Stimulated activated CD8-positive, alpha-beta memory T cell treated with anti-CD3 and anti-CD28 coated beads, Interleukin-15, amount 100 ng/mL, for 24 hours (primary cell): ENCODE measurements at places on chromosomes 12 and 14.

GRCh38 chr12:108029051-108029835 lies 99.8 kb upstream of the WSCD2 start:
- no peak for DNase-seq

GRCh38 chr12:80622271-80622670 lies 85.2 kb upstream of the MYF6 start:
- DNase-seq, result no peak

GRCh38 chr14:87251011-87251410 lies 742.0 kb downstream of the GALC start:
- DNase-seq, result no peak

DNA sequence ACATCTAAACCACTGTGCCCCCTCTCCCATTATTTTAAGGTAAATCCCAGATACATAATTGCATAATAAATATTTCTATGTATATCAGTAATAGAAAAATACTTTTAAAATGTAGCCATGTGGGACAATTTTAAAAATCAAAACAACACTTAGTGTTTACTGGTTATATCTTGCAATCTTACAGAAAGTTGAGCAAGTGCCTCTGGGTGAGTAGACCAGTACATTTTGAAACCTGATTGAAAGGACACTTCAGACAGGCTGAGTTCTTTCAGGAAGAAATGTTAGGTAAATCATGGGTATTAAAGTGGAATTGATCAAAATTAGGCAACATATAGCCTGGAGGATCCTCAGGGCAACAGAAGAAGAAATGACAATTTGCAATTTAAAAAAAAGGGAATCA lies 7.2 kb downstream of the SLC38A4 start:
- no peak for DNase-seq

- no peak for DNase-seq
Observed at GRCh38 chr14:68262567-68262966, 443.0 kb downstream of the RAD51B start.

GRCh38 chr12:92295523-92295922 lies 149.9 kb upstream of the BTG1 start:
- DNase-seq, result no peak

DNA sequence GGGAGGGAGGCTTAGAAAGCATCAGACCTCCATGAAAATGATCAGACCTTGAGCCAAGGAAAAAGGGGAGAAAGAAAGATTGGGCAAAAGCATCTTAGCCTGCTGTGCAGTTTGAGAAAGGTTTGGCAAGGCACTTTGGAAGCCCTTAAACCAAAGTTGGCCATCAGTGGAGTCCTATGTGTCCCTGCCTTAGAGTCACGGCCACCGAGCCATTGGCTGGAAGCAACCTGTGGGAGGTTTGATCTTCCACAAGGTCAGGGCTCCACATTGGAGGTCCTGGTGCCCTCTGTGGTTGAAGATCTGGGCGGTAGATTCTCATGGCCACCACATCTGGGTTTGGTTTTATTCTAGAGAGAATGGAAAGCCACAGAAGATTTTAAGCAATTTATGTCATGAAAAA lies 44.4 kb downstream of the SRRM4 start:
- no peak for DNase-seq

GRCh38 chr14:99524091-99524661 lies 43.0 kb downstream of the CCNK start:
- DNase-seq, result no peak

DNA sequence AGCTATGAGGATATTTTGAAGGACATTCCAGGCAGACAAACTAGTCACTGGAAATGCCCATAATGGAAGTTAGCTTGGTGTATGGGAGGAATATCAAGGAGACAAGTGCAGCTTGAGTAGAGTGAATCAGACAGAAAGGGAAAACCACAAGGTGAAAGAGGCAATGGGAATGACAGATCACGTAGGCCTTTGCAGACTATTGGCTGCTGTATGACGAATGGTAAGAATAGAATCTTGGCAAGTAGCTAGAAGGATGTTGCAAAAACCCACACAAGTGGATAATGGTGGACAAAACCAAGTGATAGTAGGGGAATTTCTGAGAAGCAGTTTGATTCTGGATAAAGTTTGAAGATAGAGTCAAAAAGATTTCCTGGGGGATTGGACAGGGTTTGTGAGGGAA lies 196.9 kb upstream of the NOVA1 start:
- no peak for DNase-seq

GRCh38 chr12:67986632-67987031 lies 2.6 kb upstream of the IFNG-AS1 start:
- no peak for DNase-seq

DNA sequence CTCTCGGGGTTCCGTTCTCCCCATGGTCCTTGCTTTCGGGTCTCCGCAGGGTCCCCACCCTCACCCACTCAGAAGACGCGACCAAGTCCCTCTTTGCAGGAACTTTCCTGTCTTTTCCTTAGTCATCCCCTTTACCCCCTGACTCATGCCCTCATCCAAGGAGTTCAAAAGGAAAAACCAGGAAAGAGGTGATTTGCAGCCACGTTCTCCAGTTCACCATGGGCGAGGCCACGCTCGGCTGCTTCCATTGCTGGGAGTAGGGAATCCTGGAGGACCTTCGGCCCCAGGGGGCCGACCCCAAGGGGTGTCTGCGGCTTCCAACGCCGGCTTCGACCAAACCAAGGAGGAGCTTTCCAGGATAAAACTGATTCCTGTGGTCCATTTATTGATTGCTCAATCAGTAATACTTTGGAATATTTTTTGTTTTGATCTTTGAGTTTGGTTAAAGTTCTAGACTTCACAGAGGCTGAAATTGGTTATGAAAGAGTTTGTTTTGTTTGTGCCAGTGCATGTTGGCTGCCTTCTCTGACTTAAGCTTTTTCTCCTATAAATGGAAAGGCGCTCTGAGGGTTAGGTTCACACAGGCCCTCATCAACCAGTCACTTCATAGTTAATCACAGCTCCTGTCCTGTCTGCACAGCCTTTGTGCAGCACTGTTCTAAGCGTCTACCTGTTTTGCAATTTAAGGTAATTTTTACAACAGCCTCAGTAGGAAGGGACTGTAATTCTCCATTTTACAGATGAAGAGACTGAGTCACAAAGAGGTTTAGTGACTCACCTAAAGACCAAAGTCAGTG lies 827 bp downstream of the ALDH2 start:
- no peak for DNase-seq

GRCh38 chr12:2228535-2228934 lies 175.7 kb downstream of the CACNA1C start:
- no peak for DNase-seq

DNA sequence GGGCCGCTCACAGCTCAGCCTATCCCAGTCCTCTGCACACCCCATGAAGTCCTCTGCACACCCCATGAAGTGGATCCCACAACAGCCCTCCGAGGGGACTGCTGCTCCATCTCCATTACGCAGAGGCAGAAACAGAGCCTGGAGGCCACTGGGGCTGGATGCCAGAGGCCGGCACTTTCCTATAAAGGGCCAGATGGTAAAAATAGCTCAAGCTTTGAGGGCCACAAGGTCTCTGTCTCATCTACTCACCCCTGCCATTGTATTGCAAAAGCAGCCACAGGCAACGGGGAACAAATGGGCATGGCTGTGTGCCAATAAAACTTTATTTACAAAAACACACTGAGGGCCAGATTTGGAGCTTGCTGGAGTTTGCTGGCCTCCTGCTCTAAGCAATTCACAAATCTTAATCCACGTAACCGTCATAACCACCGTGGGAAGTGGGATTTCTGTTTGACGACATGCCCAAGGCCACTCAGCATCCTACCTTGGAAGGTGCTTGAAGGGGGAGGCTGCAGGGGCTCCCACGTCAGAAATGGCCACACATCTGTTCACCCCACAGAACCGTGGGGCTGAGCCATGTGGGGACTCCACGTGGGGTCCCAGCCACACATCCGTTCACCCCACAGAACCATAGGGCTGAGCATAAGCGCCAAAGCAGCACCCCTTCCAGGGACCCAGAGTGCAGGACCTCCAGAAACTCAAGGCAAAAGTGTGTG lies 92.0 kb downstream of the NCOR2 start:
- DNase-seq, result no peak

GRCh38 chr12:6070472-6071257 lies 53.8 kb downstream of the VWF start:
- DNase-seq, result no peak

DNA sequence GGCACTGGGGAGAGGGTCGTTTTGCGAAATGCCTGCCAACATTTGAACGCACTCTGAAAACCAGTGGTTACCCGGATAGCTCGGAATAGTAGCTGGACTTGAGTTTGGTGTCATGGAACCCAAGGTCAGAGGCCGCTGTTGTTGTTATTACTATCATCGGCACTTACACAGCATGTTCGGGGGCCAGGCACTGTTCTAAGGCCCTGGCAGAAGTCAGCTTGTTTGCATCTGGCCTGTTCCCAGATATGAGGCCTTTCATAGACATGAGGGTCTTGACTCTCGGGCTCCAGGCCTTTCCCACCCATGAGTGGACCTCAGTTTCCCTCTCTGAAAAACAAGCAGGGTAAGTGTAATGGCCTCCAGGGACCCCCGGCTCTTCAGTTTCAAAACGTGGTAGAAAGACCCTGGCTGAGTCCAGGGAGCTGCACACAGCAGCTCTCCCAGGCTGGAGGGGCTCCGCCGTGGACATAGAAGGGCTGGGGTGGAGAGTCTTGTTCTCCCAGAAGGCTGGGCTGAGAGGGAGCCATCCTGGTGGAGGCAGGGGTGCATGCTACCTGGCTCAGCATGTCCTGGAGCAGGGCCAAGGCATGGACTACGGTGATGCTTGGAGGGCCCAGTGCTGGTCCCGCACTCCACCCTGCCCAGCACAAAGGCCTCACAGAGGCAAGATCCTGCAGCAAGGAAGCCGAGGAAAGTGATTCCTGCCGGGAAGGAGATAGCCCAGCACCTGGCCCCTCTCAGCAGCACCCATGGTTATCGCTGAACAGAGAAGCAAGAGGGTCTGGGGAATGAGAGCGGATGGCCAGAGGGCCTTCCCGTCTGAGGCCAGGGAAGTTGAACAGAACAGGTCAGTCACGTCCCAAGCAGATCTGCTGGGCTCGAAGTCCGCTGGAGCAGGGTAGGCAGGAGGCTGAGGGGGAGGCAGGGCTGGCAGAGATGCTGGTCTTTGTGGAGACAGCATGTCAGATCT lies 63.5 kb upstream of the C14orf180 start:
- DNase-seq, result no peak

DNA sequence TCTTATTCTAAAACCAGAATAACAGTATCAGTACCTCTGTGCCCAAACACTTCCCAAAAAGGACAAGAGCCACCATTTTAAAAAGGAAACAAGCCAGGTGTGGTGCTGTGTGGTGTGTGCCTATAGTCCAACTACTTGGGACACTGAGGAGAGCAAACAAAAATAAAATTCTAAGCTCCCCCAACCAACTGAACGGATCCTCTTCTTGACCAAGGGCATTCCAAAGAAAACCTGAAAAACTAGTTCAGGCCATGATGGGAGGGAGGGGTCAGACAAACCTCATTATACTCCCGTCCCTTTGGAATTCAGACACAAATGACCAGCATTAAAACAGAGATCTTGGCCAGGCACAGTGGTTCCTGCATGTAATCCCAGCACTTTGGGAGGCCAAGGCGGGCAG lies 20.5 kb downstream of the SLC11A2 start:
- DNase-seq, result no peak

GRCh38 chr12:131855521-131856142 lies 27.4 kb downstream of the MMP17 start:
- DNase-seq, result no peak

DNA sequence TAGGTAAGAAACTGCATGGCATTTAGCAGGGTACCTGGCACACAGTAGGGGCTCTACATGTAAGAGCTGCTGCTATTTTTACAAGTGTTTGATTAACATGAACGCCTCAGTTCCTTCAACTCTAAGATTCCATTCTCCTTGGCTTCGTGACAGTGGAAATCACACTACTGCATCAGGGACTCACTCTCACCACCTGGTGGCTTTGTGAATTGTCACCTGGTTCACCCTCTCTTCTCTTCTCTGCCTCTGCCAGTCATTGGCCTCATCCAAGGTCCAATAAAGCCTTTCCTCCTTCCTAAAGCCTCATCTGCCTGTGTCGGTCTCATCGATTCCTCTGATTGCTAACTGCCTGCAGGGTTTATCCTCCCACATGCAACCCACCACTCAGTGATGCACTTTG lies 476.4 kb downstream of the VRK1 start:
- no peak for DNase-seq

DNA sequence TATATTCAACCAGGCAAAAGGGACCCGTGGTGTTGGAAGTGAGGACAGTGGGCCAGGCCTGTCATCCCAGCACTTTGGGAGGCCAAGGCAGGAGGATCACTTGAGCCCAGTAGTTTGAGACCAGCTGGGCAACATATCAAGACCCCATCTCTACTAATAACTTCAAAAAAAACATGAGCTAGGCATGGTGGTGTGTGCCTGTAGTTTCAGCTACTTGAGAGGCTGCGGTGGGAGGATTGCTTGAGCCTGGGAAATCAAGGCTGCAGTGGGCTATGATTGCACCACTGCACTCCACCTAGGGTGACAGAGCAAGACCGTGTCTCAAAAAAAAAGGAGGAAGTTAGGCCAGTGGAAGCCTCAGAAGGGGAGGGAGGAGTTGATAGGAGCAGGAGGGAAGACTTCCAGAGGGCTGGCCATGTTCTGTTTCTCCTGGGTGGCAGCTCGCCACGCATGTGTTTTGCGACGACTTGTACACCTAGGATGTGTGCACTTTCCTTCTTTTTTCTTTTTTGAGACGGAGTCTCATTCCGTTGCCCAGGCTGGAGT lies 10.1 kb downstream of the SLC25A29 start:
- DNase-seq, result no peak

DNA sequence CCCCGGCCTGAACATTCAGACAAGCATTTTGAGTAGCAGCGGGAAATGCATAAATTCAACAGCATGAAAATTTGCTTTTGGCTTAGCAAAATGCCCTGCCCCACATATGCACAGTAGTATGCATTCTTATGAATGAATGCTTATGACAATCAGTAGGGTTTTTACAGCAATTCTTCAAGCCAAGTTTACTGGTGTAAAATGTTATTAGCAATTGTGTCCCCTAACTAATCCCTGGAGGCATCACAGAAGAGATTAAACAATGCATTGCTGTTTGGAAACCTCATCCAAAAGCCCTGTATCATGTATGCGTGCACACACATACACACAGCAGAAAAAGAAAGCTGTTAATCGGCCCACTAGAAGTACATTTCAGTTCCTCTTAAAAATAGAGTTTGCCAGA lies 406.5 kb downstream of the LRIG3 start:
- DNase-seq, result no peak

GRCh38 chr12:14962797-14963196 lies 1.4 kb upstream of the ARHGDIB start:
- DNase-seq, result no peak

DNA sequence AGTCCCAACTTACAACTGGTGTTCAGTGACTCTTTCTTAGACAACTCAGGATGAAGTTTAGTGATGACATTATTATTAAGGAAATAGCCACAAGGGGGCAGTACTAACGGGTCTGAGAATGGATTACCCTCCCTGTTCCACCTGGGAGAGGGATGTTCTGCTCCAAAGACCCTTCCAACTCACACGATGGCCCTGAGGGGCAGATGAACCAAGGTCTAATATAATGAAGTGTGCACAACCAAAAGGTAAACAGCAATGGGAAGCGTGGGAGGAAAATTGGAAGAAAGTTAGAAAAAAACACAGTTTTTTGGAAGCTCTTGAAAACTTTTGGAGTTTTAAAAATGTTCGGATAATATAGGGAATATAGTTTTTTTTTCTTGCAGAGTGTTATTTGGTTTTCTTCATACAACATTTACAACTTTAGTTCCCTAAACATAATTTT lies 24.0 kb downstream of the FGF6 start:
- DNase-seq, result no peak

- DNase-seq, result no peak
Observed at GRCh38 chr14:44989497-44990440, 27.8 kb downstream of the TOGARAM1 start.
